ENCODE measurements at places on chromosomes 13 and 19. TPM values are rescaled to one million over a fixed set of nuclear protein-coding genes. Genes with fewer than 3 reads are reported as not detected.

NR2F6 gene
- total RNA-seq: 73.4 TPM

DPF1 gene
- total RNA-seq: 3.5 TPM

RRAS gene
- total RNA-seq: 138 TPM

SMIM17 gene
- total RNA-seq: 0.18 TPM

SRRM5 gene
- total RNA-seq: not detected

GPX4 gene
- total RNA-seq: 478 TPM

NEK5 gene
- total RNA-seq: not detected

PROZ gene
- not detected for total RNA-seq

FBXO27 gene
- total RNA-seq: 8.4 TPM

GJB2 gene
- 1.4 TPM for total RNA-seq

SBK3 gene
- total RNA-seq: 0.58 TPM

ZNF415 gene
- 2.7 TPM for total RNA-seq

NXNL1 gene
- not detected for total RNA-seq

KLK15 gene
- total RNA-seq: not detected

ATP8A2 gene
- total RNA-seq: not detected

GPR18 gene
- total RNA-seq: not detected

PSPN gene
- total RNA-seq: 0.89 TPM

IFT88 gene
- 13.3 TPM for total RNA-seq

CACNG7 gene
- not detected for total RNA-seq

GRK1 gene
- total RNA-seq: not detected

ZNF460 gene
- total RNA-seq: 16.4 TPM

ONECUT3 gene
- total RNA-seq: not detected

RFPL4A gene
- not detected for total RNA-seq

OR7A5 gene
- total RNA-seq: not detected

MYH14 gene
- not detected for total RNA-seq

SCN1B gene
- 11.3 TPM for total RNA-seq

ZNF571 gene
- total RNA-seq: 0.89 TPM

NKPD1 gene
- not detected for total RNA-seq

RASIP1 gene
- total RNA-seq: 4.1 TPM

KIR2DL1 gene
- not detected for total RNA-seq

FGF22 gene
- total RNA-seq: not detected

TTC9B gene
- total RNA-seq: not detected

UBXN6 gene
- 92.8 TPM for total RNA-seq

TINCR gene
- total RNA-seq: 0.18 TPM

PEG3 gene
- 0.29 TPM for total RNA-seq

LRRC63 gene
- total RNA-seq: not detected

GPR180 gene
- total RNA-seq: 12.4 TPM

CD22 gene
- total RNA-seq: 1.4 TPM

SYCN gene
- not detected for total RNA-seq

CYP4F11 gene
- total RNA-seq: not detected

ATP5F1D gene
- 89.1 TPM for total RNA-seq

NLRP9 gene
- not detected for total RNA-seq

FAM124A gene
- 2.9 TPM for total RNA-seq
